HFFc6 (cell line): ENCODE measurements at places on chromosomes 6 and 20.

DNA sequence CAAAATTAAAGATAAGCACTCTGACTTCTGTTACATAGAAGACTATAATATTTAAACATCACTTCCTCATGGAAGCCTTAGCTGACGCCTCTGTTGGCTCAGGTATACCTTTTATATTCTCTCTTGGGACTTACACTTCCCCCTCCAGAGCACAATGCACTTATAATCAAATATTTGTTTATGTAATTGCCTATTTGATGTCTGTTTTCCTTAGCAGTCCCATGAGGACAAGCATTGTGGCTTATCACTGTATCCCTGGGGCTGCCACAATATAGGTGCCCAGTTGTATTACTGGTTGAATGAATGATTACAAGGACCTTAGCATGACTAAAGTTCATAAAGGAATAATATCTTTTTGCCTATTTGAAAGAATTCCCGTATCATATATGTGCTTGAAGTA lies 186.7 kb upstream of the VGLL2 start:
- H3K4me1 ChIP-seq, result no peaks in the 10 kb centered on the region
- DNase-seq, result no peak
- no peak overlapping the region for H3K4me3 ChIP-seq
- no peaks in the 10 kb centered on the region; the same call in 1 of the 2 replicates for H3K27me3 ChIP-seq

- peaks cover 40% of the 10 kb centered on the region for H3K27me3 ChIP-seq
- H3K4me3 ChIP-seq, result no peak overlapping the region
- DNase-seq, result no peak
- no peaks in the 10 kb centered on the region for H3K36me3 ChIP-seq
Observed at GRCh38 chr6:31383149-31383548, 20.2 kb upstream of the MICA start.

GRCh38 chr6:24924580-24925356 lies 11.0 kb downstream of the RIPOR2 start:
- H3K4me3 ChIP-seq, result no peak overlapping the region
- 0 out of 2 replicates have a peak, but pooled peaks cover 5% of the 10 kb centered on the region for H3K36me3 ChIP-seq
- DNase-seq, result no peak

DNA sequence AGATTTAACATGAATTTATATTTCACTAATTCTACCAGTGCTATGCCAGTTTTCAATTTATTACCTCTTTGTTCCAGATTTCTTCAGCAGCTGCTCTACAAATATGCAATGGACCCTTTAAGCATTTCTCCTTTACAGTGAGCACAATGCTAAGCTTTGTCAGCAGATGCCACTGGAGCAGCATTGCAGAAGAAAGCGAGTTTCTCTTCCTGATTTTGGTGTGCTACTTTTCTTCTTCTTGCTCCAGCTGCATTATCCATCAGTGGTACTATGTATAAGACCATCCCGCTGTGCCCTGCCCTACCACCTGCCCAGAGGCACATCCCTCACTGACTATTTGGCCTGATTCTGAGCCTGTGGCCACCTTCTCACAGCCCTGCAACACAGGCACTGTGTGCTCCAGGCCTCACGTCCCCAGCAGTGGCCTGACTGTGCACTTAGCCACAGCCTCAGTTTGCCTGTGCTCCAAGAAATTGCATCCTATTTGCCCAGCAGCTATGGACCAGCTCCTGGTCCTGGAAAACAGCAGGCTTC lies 84.1 kb downstream of the TNFAIP3 start:
- H3K27ac ChIP-seq, result no peak overlapping the region
- H3K36me3 ChIP-seq, result no peaks in the 10 kb centered on the region
- H3K4me1 ChIP-seq, result no peaks in the 10 kb centered on the region
- no peak overlapping the region for H3K4me3 ChIP-seq

- no peak overlapping the region for H3K27ac ChIP-seq
- no peaks in the 10 kb centered on the region for H3K36me3 ChIP-seq
- H3K27me3 ChIP-seq, result peaks cover 2% of the 10 kb centered on the region; the same call in 1 of the 2 replicates
Observed at GRCh38 chr6:12335131-12335527, 45.0 kb downstream of the EDN1 start.
